ENCODE measurements at places on chromosomes 1 and 21. TPM values are rescaled to one million over a fixed set of nuclear protein-coding genes. Genes with fewer than 3 reads are reported as not detected.
A peak's percentile ranks its signal among the peaks of the same experiment; 100 is the strongest.

DNA sequence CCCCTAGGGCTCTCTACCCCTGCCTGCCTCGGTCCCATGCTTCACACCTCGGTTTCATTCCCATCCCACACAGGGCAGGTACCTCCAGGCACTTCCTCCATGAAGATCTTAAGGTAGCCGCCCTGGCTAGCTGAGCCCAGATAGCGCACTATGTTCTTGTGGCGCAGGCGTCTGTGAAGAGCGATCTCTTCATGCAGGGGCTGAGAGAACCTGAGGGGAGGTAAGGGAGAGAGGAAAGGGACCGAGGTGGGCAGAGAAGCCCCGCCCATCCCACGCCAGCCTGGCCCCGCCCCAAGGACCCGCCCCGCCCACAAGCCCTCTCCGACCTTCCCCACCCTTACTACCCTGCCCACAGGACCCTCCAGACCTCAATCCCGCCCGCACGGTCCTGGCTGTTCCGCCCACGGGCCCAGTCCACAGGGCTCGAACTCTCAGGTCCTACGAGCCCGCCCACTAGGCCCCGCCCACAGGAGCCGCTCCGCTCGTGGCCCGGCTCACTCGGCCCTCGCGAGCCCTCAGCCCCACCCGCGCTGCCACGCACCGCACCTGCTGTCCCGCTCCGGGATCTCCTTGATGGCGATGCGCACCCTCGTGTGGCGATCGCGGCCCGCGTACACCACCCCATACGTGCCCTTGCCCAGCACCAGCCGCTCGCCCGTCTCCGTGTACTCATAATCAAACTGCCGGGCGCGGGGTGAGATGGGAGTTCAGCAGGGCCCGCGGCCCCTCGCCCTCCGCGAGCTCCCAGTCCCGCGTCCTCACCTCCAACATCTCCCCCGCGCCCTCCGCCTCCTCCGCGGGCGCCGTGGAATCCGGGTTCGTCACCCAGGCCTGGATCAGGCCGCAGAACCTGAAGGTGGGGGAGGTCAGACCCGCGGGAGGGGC, 6.4 kb downstream of the MAP3K6 start:
- DNase-seq = no peak

C1orf87 gene
- total RNA-seq = not detected

TMPRSS3 gene
- total RNA-seq = 27.2 TPM

GRCh38 chr1:1305300-1306069, 2.2 kb downstream of the ACAP3 start:
- DNase-seq = no peak

- no peak for DNase-seq
Observed at GRCh38 chr1:75412616-75413015, 198.3 kb downstream of the SLC44A5 start.

GPR157 gene
- total RNA-seq = 9.2 TPM

- DNase-seq = no peak
Observed at GRCh38 chr1:39729030-39729429, 9.7 kb upstream of the PPIE start.

S100A9 gene
- 90.3 TPM for total RNA-seq

- DNase-seq = no peak
Observed at GRCh38 chr1:221053889-221054288, 174.6 kb downstream of the HLX start.

GRCh38 chr1:202234331-202235002, 40.9 kb downstream of the LGR6 start:
- no peak for DNase-seq

FCRLA gene
- total RNA-seq = not detected

GRCh38 chr1:14261395-14261794, 337.1 kb upstream of the KAZN start:
- no peak for DNase-seq

- no peak for DNase-seq
Observed at GRCh38 chr1:19032701-19033514, 76.4 kb upstream of the IFFO2 start.

DNA sequence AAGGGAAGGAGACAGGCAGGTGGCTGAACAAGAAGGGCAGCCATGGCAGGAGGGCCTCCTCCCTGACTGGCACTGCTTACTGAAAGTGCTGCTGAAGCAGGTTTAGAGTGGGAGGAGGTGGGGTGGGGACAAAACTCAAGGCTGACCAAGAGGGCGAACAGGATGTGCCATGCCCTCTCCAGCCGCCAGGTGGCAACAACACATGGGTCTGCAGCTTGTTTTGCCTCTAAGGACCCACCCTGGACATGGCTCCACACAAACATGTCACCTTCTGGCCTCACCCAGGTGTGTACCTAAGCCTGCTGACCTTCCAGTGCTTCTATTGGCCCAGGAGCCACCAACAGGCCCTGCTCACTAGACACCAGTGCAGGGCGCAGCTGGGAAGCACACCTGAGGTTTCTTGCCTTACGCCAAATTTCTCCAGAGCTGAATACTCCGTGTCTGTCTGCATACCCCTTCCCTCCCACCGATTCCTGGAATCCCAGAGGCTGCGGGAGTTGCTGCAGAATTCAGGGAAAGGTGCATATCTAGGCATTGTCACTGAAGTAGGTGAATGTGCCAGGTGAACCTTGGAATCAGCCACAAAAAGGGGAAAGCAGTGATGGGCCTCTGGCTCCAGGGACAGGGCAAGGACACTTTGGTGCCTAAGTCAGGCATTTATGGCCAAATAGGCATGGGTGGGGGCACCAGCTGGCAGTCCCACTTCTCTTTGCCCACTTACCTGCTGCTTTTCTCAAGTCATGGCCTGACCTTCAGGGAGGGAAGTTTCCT, 5.3 kb downstream of the PSRC1 start:
- peak; percentile 83 for DNase-seq

DNA sequence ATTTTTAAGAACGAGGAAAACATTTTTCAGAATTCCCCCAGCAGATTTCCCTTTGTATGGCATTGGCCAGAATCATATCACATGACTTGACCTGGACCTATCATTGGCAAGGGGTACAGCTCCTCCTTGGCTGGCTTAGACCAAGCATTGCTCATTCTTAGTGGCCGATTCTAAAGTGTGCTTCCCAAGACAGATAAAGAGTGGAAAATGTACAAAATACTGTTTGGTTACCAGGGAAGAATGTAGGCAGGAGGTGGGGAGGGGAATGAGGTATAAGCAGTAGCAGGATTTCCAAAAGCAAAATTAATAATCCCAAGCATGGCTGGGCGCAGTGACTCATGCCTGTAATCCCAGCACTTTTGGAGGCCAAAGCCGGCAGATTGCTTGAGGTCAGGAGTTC, 75.6 kb upstream of the KRTAP11-1 start:
- no peak for DNase-seq

SYT14 gene
- not detected for total RNA-seq

DNA sequence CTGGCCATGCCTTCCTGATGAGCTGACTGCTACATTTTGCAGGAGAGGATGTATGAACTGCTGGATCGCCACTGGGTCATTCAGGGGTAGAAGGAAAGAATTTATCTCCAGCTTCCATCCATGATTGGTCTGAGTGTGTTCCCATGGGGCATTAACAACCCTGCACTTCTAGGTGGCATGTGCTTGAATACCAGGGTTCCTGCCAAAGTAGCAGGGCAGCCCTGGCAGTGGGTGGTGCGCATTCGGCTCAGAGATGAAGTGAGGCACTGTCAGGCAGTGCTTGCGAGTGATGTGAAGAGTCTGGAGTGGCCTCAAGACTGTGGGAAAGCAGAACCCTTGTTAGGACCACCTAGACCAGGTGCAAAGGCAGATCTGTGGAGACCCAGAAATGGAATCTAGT, 294.9 kb downstream of the ASTN1 start:
- DNase-seq = no peak

DNA sequence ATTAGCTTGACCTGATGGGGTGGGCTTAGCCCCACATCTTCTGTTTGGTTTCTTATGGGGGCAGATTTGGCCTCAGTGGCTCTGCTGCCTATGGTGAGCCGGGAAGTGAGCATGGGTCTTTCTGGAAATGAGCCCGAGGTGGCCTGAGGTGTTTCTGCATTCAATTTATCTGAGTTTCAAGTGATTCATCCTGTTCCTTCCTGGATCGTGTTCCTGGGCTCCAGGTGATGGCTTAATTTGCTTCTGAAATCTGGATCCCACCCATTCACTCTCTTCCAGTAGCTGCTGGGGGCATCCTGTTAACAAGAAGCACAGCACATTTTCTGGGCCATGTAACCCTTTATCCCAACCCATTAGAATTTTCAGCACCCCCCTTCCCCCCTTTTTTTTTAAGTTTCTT, 324.6 kb downstream of the CAMTA1 start:
- no peak for DNase-seq

DNA sequence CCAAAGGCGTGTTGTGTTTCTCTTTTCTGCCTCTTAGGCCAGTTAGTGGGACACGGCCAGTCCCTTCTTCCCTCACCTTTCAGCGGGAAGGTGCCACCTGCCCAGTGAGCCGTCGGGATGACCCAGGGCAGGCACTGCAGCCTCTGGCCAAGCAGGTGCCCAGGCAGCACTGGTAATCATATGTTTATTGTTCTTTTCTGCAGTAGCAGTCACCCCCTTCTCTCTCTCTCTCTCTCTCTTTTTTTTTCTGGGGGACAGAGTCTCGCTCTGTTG, 38.2 kb downstream of the CRYAA start:
- no peak for DNase-seq

IL20 gene
- not detected for total RNA-seq

MAP3K21 gene
- 1.3 TPM for total RNA-seq

SLC22A15 gene
- total RNA-seq = 7.8 TPM

ROR1 gene
- 5.9 TPM for total RNA-seq

C1orf116 gene
- 5.6 TPM for total RNA-seq

Measured in breast epithelium (tissue), 4 donors.